ENCODE measurements at places on chromosomes 12 and 14. TPM values are rescaled to one million over a fixed set of nuclear protein-coding genes. Genes with fewer than 3 reads are reported as not detected.

The KRT73 gene
- total RNA-seq, result not detected

The LRRC10 gene
- total RNA-seq, result not detected

The KSR2 gene
- 1.0 TPM for total RNA-seq

The NELL2 gene
- total RNA-seq, result 6.6 TPM

The PDE3A gene
- 5.5 TPM for total RNA-seq

The LIN7A gene
- total RNA-seq, result 14.6 TPM

The SCARB1 gene
- 24.0 TPM for total RNA-seq

The FGF6 gene
- total RNA-seq, result not detected

The ARMH4 gene
- total RNA-seq, result 2.1 TPM

The LMNTD1 gene
- total RNA-seq, result 2.6 TPM

The MYF5 gene
- not detected for total RNA-seq

The TGM1 gene
- 5.9 TPM for total RNA-seq

The CSRNP2 gene
- total RNA-seq, result 21.2 TPM

The KRT74 gene
- not detected for total RNA-seq

The COX8C gene
- total RNA-seq, result not detected

The CCDC177 gene
- total RNA-seq, result not detected

The NPFF gene
- total RNA-seq, result not detected

The TSPAN11 gene
- total RNA-seq, result 9.1 TPM

The CORO1C gene
- 307 TPM for total RNA-seq

The C1QL4 gene
- not detected for total RNA-seq

The ATXN7L3B gene
- total RNA-seq, result 31.3 TPM

The OR6C1 gene
- total RNA-seq, result not detected

The CMA1 gene
- 2.4 TPM for total RNA-seq

The PSEN1 gene
- total RNA-seq, result 69.2 TPM

The RAD9B gene
- 1.1 TPM for total RNA-seq

The HDAC7 gene
- 104 TPM for total RNA-seq

The CMKLR1 gene
- total RNA-seq, result 25.6 TPM

The OR6C2 gene
- total RNA-seq, result not detected

The CARMIL3 gene
- 0.95 TPM for total RNA-seq

The FOXA1 gene
- total RNA-seq, result 30.5 TPM

The MMP14 gene
- total RNA-seq, result 124 TPM

The TESPA1 gene
- total RNA-seq, result 5.0 TPM

The DEGS2 gene
- total RNA-seq, result 5.8 TPM

The KCNC2 gene
- not detected for total RNA-seq

The ARHGEF25 gene
- 11.5 TPM for total RNA-seq

The LMO3 gene
- total RNA-seq, result 127 TPM

The HOXC5 gene
- not detected for total RNA-seq

The STXBP6 gene
- total RNA-seq, result 29.4 TPM

The PTGER2 gene
- 6.2 TPM for total RNA-seq

The CCDC175 gene
- total RNA-seq, result 1.0 TPM

The DACT1 gene
- total RNA-seq, result 3.7 TPM

The DLGAP5 gene
- 0.97 TPM for total RNA-seq

The SLC39A2 gene
- not detected for total RNA-seq

The EFS gene
- 11.5 TPM for total RNA-seq

The SLC10A1 gene
- not detected for total RNA-seq

Measured in lower lobe of right lung (tissue), 2 donors.